ENCODE measurements at places on chromosomes 1 and 21.
A peak's percentile ranks its signal among the peaks of the same experiment; 100 is the strongest.

DNA sequence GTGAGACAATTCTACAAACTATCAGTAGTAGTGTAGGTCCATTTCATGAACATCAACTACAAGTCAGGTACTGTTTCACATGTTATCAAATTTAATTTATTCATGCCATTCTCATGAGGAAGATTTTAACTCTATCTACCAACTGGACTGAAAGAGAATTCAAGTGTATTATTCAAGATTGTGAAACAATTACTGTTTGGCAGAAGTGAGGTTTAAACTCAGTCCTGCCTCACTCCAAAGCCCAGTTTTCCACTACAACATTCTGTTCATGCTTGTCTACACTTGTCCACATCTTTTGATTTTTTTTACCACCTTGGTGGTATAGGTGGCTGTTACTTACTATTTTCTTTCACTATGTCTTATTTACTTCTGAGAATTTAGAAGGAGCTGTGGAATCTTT, 272.9 kb downstream of the TGFB2 start:
- no peak for DNase-seq

DNA sequence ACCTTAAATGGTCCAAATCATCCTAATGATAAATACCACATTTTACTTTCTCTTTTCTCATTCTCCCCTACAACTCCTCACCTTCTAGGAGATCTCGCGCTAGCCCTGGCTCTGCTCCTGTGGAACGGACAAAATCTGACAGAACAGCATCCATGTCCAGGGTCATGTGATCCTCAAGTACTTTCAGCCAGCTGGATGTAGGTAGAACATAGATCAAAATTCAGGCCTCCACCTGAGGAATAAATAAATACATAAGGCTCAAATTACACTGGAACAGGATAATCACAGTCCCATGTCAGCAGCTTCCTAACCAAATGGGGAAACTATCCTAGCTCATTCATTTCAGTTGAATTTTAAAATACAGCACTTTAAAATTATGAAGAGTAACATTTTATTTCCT, 33.2 kb downstream of the OTUD7B start:
- DNase-seq: no peak

DNA sequence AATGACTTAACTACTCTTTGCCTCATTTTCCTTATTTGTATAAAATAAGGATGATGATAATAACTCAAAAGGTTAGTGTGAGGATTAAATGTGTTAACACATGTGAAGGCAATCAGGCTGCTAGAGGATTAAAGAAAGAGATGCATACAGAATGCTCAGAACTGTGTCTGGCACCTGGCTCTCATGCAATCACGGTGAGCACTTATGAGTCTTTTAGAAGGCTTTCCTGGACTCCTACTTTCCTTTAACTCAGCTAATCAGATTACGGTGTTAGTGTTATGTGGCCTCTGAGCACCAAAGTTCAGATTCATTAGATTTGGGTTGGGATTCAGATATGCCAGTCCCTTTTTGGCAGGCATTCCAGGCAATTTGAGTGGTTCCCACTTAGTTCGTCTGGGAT, 311.6 kb upstream of the USP24 start:
- no peak for DNase-seq

- DNase-seq: no peak
Observed at GRCh38 chr1:89206373-89206772, 7.6 kb upstream of the GBP4 start.

DNA sequence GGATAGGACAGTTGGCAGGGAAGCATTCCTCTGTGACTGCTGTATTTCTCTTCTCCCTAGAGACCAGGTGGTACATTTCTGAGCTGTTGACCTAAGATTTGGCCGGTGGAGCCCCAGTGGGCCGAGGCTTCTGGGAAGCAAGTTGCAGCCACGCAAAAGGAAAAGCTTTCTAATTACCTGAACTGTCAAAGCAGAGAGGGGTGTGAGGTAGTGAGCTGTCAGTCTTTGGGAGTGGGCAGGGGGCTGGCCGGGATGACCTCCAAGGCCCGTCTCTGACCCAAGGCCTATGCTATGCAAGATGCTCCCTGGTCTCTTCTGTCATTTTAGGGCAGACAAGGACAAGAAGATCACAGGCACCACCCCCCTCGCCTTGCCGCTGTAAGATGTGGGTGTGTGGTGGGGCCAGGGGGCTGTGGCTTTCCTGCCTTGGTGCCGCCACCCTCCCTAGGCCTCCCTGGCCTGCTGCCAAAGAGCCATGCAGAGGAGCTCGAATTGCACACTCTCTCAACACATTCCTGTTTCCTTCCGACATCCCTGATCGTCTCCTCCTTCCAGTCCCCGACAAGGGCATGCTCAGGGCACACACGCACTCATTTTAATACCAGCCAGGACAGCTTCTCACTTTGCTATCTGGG, 7.7 kb downstream of the PADI1 start:
- peak; percentile 52 for DNase-seq

- no peak for DNase-seq
Observed at GRCh38 chr1:91631718-91632330, 131.2 kb downstream of the CDC7 start.

DNA sequence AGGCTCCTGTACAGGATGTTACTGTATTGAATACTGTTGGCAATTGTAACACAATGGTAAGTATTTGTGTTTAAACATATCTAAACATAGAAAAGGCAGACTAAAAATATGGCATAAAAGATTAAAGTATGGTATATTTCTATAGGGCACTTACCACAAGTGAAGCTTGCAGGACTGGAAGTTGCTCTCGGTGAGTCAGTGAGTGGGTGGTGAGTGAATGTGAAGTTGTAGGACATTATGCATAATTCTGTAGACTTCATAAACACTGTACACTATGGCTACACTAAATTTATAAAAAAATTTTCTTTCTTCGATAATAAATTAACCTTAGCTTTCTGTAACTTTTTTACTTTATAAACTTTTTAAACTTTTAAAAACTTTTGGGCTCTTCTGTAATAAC, 13.7 kb upstream of the TRIM62 start:
- no peak for DNase-seq

DNA sequence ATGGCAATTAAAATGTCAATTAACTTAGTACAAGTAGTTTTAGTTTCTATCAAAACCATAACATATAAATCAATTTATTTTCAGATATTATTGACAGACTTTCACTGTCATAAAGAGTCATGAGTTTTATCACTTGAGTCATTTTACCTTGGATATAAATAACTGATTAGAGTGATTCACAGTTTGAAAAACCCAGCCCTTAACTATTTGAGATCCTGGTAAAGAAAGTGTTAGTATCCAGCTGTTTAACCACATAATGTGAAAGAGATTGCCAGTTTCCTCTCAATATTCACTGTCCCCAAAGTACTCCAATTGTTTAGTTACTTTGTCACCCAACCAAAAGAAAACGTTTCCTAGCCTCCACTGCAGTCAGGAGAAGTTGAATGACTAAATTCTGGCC, 91.3 kb downstream of the UCHL5 start:
- no peak for DNase-seq

DNA sequence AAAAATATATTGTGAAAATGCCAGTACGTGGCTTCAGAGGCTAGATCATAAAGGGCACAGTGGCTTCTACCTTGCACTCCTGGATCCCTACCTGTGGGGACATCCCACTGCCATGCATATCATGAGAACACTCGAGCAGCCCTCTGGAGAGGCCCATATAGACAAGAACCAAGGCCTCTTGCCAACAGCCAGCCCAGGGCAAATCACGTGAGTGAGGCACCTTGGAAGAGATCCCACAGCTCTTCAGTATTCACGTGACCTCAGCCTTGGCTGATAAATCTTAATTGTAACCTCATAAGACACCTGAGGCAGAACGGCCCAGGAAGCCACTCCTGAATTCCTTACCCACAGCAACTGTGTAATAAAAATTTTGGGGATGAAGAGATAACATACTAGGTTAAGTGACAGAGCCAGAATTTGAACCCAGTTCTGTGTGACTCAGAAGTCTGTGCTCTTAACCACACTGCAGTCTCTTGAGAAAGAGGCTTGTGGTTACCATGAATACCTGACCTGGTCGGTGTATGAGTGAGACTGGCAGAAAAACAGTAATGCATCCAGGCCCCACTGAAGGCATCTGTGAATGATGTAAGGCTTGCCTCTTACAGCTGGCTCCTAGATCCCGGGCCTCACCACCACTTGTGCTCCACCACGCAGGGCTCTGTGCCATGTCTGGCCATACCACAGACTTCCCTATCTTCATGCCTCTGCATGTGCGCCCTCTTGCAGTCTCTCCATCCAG, 6.9 kb upstream of the A3GALT2 start:
- no peak for DNase-seq

DNA sequence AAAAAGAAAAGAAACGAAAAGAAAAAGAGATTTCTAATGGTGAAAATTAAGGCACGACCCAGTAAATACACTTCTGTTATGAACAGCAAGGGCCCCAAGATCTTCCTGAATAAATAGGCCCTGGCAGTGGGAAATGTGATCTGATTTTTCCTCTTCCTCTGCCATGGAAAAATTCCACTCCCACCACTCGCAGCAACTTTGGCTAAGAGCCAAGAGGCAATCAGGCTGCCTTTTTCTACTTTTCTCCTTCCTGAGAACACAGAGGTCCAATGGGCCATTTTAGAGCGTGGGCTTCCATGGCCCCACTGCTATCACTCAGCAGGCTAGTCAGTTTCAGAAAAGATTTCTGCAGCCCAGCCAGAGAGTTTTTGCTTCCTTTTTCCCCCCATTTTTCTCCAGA, 33.7 kb upstream of the AK4 start:
- DNase-seq: no peak

DNA sequence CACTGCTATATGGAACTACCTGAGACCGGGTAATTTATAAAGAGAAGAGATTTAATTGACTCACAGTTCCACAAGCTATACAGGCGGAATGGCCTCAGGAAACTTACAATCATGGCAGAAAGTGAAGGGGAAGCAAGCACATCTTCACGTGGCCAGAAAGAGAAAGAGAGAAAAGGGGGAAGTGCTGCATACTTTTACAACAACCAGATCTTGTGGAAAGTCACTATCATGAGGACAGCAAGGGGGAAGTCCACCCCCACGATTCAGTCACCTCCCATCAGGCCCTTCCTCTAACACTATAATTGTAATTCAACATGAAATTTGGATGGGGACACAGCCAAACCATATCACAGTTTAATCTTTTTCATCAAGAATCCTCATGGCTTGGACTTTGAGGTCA, 339.2 kb upstream of the AJAP1 start:
- DNase-seq: no peak

- DNase-seq: no peak
Observed at GRCh38 chr1:65998763-65999583, 206.3 kb downstream of the PDE4B start.

- DNase-seq: no peak
Observed at GRCh38 chr1:162281426-162281825, 95.2 kb downstream of the SPATA46 start.

GRCh38 chr1:41534181-41535076, 49.9 kb upstream of the EDN2 start:
- DNase-seq: no peak

- DNase-seq: no peak
Observed at GRCh38 chr1:170200621-170201397, 55.0 kb downstream of the NTMT2 start.

DNA sequence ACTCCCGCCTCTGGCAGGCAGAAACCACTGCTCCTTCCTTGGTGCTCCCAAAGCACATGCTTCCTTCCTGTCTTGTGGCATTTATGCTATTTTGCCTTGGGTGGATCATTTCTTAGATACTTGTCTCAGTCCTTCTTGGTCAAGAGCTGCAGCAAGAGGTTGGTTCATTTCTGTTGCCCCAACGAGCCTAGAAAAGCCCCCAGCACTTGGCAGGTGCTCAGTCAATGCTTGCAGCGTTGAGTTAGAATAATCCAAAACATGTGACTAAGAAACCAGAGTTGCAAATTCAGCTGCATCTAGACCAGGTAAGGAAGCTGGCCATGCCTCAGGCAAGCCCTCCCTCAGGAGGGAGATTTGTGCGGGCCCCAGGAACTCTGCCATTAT, 42.4 kb upstream of the TENT5C start:
- no peak for DNase-seq

GRCh38 chr21:17476006-17476405, 36.8 kb upstream of the CXADR start:
- no peak for DNase-seq

- DNase-seq: no peak
Observed at GRCh38 chr1:228455715-228456114, 31.5 kb upstream of the RNF187 start.

DNA sequence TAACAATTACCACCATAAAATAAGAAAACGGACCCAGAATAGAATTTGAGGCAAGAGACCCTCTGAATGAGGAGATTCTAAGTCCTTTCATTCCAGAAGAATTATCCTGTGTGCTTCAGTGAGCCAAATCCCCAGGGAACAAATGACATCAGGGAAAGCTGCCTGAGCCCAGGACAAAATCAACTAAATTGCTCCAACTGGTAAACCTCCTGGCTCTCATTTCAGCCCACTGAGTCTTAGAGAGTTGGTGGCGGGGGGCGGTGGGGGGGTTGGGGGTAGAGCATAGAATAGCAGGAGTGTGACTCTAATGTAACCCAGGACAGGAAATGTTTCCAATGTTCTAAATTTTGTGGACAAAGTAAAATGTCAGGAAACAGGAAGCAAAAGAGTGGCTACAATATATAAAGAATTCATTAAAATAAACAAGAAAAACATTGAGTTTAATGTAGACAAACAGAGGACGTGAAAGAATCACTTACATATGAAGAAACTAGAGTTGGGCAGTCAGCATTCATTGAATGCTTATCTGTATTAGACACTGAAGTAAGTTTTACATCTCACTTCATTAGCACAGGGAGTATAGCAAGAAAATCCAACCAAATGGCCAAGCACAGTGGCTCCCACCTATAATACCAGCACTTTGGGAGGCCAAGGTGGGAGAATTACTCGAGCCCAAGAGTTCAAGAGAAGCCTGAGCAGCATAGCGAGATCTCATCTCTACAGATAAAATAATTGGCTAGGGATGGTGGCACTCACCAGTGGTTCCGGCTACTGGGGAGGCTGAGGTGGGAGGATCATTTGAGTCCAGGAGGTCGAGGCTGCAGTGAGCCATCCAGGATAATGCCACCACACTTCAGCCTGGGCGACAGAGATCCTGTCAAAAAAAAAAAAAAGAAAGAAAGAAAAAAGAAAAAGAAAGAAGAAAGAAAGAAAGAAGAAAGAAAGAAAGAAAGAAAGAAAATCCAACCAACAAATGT, 75.1 kb downstream of the DHRS3 start:
- DNase-seq: no peak

GRCh38 chr1:24957808-24958752, 28.0 kb upstream of the RUNX3 start:
- DNase-seq: no peak

GRCh38 chr1:156821801-156822200, 5.2 kb upstream of the SH2D2A start:
- no peak for DNase-seq

GRCh38 chr1:153617663-153618062, 1.5 kb upstream of the S100A14 start:
- peak; percentile 86 for DNase-seq

GRCh38 chr1:28512058-28512611, 6.3 kb downstream of the RCC1 start:
- DNase-seq: no peak

- peak; percentile 33 for DNase-seq
Observed at GRCh38 chr1:172906778-172907592, 143.8 kb downstream of the TNFSF18 start.

- DNase-seq: no peak
Observed at GRCh38 chr1:206471415-206471801, 1.1 kb downstream of the IKBKE start.
